Fibroblast of skin of left biceps (primary cell): ENCODE measurements at places on chromosomes 13 and 19.

GRCh38 chr19:24098359-24098758, 11.4 kb downstream of the ZNF254 start:
- DNase-seq, result no peak

GRCh38 chr13:53775807-53776206, 747.2 kb downstream of the OLFM4 start:
- no peak for DNase-seq

- no peak for DNase-seq
These were observed 102.6 kb upstream of the RNF113B start for GRCh38 chr13:98279473-98280175.

DNA sequence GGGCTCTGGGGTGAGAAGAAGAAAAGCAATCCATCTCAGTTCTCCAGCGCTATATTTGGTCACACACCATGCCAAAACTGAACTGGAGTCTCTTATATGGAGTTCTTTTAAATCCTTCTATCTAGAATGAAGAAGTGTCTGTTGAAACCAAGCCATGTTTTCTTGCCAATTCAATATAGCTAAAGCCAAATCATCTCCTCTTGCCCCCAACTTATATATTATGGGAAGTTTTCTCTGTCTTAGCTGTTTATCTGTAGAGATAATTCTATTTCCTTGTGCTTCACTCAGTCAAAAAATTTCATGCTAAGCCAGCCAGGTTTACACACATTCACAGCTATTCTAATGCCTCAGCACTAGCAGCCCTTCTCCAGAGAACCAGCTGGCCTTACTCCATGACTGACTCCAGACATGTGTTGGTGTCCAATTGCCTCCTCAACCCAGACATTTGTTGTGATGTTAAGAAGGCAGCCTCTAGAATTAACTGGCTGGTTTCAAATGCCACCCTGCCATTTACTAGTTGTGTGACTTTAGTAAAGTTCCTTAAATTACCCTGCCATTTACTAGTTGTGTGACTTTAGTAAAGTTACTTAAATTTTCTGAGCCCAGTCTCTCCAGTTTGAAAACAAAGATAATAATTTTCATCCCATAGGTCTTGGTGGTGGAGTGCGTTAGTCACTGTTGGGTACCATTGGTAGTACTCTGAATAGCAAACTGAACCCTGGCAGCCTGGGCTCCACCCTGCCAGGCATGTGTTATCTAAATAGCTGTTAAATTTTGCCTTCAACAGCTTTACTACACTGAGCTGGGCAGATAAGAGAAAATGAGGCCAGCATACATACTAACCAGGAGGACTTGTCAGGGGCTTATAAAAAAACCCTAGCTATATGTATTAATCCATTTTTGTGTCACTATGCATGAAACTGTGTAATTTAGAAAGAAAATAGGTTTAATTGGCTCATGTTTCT, 525.1 kb downstream of the LMO7 start:
- no peak for DNase-seq

GRCh38 chr13:20217168-20217567, 15.0 kb downstream of the GJB6 start:
- no peak for DNase-seq

DNA sequence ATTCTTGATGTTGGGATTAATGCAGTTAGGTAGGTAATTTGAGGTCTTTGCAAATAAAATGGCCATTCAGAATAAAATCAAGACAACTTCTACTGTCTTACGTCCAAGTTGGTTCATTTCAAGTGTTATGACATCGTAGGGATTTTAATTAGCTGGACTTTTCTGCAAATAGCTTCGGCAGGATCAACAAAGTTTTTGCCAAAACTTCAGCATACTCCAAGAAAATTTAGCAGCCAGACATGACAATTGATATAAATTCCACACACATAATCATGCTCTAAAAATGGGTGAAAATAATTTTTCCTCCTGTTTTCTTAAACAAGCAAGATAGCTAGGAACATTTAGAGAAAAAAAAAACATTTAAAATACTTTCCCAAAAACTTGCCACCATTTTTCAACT, 158.8 kb downstream of the RGCC start:
- DNase-seq, result no peak

DNA sequence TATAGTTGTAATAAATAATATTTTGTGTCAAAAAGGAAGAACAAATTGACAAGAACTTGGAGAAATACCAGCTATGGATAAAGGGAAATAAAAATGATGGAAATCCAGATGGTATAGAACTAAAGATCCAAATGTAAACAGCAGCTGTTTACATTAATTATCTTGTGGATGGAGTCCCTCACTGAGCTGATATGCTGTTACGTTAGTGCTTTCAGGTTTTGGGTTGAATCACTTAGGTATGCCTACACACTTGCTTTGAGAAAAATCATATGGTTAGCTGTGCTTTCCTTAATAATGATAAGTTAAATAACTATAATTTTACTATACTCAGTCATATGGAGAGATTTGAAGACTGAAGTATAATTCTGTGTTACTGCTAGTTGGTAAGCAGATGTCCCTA, 27.7 kb downstream of the WASF3 start:
- DNase-seq, result peak; percentile 40

DNA sequence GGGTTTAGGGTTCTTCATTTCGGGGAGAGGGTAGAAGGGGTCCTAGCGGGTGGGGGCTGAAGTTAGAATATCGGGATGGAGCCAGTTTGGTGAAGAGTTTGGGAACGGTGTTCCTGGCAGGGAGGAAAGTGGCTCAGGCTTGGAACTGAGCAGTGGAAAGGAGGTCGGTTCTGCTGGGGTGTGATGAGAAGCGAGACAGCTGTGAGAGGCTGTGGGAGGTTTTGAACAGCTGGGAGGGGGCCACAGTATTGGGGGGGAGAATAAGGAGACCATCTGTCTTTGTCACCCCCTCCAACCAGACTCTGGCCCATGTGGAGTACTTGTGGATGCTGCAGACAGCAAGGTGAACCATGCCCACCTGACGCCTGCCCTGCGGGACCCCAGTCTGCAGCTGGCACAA, 1.0 kb upstream of the TM6SF2 start:
- no peak for DNase-seq

DNA sequence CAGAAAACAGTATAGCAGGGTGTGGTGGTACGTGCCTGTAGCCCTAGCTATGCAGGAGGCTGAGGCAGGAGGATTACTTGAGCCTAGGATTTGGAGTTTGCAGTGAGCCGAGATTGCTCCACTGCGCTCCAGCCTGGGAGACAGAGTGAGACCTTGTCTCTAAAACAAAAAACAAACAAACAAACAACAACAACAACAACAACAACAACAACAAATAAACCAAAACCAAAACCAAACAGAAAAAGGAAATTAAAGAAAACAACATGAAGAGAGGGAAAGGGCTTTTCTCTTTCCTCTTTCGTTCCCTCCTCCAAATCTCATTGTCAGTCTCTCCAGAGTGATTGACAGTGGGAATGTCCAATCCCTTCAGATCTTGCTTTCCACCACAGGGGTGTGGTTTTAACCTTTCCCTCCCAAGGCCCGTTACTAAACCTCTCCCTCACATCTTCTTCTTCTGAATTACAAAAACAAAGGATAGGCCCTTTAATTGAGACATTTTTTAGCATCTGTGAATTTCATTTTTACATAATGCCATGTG, 341.2 kb downstream of the HS6ST3 start:
- DNase-seq, result no peak

DNA sequence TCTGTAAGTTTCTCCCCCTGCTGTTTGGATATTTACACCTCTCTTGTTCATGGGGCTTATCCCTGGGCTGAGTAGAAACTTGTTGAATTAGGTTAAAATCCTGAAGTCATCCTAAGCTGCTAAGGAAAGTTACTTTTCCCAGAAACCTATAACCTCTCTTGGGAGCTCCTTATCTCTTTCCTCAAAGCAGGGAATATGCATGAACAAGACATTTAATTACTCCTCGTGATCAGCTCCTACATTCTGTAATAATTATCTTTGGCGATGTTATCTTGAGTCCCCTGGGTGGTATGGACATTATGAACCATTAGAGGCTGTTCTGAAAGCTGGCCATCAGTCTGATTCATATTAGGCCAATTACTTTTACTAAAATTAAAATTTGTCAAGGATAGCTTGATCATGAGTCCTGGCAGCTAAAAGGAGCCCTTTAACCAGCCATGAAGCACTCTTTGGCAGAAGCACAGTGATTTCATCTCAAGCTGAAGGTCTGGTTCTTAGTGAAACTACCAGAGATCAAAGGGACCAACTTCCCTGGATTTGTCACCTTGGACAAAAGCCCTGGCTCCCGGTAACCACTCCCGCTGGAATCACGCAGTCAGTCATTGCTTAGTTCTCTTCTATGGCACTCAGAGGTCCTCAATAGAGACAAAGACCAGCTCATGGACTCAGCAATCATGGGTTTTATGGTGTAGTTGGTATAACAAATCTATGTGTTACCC, 811.8 kb downstream of the UQCRFS1 start:
- DNase-seq, result no peak
